ENCODE measurements at places on chromosomes 11 and 22.
A peak's percentile ranks its signal among the peaks of the same experiment; 100 is the strongest.

GRCh38 chr11:28903716-28904115 lies 795.5 kb downstream of the METTL15 start:
- peak; percentile 5 for DNase-seq

DNA sequence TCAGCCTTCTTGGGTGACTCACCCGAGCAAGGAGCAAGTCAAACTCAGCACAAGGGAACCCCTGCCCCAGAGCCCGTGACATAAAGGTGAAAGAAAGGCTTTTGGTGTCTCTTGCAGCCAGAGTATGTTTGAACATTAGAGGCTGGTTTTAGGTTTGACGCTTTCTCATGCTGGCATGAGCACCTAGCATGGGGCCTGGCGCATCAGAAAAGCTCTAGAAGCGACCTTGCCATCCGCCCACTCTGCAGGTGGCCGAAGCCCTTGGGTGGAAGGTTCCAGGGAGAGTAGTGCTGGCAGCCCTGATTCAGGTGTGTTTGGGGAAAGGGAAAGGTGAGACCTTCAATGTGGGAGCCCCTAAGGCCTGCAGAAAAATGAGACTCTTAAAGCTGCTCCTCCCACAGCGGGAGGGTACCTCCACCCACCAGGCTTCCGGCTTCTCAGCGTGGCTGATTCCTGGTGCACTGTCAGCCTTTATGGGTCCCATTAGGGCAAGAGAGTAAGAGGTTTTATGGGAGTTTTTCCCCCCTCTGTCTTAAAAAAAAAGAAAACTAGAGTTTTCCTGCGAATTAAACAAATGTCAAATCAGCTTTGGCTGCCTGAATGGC lies 88.4 kb downstream of the GRIK4 start:
- DNase-seq, result no peak

GRCh38 chr11:28559492-28559891 lies 451.3 kb downstream of the METTL15 start:
- peak; percentile 43 for DNase-seq

- no peak for DNase-seq
Measured at GRCh38 chr11:44088377-44088776, 7.1 kb upstream of the EXT2 start.

DNA sequence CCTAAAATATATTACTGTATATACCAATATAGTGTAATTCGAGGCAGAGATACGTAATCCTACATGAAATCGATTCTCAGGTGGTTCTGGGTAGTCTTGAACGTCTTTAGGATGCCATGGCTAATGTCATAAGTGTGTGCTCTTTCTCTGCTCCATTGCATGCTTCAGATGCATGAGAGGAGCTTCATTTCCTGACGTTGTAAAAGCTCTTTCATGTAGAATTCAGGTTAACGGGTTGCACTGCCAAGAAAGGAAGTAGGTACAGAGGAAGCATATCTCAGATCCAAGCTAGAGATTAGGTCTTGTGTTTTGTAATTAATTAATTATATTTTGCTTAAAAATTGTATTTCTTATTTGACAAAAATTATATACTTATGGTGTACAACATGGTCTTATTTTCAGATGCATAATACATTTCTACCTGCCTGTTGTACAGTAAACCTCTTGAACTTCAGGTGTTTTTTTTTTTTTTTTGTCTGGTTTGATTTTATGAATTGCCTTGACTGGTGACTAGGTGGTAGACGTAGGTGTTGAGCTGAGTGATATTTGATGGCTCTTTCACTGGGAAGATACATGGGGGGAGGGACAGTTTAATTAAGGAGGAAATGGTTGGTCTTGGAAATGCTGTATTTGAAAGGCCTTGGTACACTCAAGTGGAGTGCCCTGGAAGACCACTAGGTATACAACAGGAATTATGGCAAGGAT lies 9.3 kb downstream of the NUP50 start:
- DNase-seq, result no peak

DNA sequence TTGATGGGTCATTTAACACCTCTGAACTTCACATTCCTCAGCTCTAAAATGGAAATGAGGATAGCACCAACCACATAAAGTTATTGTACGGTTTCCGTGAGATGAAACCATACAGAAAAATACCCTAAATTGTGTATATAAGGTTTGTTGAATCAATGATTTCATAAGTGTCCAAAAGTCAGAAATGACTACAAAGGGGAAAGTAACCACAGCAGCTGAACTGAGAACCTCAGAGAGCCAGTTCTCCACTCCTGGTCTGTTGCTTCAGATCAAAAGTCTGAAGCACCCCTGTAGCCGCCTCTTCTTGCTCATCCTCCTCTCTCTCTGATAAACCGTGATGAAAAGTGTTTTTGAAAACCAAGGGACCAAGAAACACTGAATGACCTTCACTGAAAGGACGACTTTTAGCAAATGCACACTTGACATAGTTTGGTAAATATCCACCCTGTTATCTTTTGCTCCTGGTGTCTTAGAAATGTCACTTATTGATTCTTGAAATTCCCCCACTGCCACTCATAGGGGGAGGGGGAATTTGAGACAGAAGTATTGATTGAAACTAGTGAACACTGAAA lies 194.5 kb downstream of the NAV2 start:
- no peak for DNase-seq

- no peak for DNase-seq
Measured at GRCh38 chr22:45906946-45907345, 70.0 kb downstream of the WNT7B start.

DNA sequence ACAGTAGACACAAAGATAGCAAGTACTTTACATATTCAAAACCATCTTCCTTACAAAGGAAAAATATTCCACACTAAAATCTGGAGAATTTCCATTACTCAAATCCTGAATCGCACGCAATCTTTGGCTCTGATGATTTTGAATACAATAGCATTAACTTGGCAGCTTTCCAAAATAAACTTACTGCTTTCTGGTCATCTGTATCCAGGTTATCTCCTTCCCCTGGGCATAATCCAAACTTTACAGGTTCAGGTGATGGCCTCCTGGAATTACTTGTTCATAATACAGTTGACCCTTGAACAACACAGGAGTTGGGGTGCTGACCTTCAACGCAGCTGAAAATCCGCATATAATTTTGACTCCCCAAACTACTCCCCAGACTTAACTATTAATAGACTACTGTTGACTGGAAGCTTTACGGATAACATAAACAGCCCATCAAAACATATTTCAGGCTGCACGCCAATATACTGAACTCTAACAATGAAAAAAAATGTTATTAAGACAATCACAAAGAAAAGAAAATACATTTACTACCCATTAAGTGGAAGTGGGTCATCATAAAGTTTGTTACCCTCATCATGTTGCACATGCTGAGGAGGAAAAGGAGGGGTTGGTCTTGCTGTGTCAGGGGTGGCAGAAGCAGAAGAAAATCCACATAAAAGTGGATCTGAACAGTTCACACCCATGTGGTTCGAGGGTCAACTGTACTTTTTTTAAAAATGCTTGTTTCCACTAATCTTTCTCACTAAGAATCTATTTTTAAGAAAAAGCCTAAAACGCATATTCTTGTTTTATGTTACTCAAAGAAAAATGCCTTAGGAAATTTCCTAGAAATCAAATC lies 6.5 kb downstream of the MTMR2 start:
- DNase-seq, result no peak

DNA sequence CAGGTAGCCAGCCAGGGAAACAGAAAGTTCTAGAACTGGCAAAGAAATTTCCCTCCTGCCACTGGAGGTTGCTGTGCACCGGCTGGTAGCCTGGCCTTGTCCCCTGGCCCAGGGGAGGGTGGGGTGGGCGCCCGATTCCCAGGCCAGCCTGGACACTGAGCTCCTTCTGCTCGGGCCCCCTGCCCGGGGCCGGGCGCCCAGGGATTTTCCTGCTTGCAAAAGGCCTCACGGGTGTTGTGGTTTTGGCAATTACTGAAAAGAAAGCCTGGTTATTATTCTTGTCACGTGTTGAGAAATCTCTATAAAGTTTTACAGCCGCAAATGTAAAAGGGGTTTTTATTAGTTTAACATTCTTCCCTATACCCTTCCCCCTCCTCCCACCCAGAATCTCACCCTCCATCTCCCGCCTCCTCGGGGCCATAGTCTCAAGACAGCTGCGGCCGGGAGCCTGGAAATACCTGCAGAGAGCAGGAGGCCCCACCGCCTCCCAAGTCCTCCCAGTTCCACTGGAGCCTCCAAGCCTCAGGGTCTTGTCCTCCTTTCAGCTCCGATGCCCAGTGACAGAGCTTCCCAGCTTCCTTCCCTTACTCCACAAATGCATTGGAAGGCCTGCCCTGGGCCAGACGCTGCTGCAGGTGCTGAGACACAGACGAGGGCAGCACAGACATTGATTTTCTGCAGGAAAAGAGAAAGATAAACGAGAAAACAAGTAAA lies 1515.6 kb downstream of the TBC1D22A start:
- DNase-seq, result no peak

GRCh38 chr22:47369431-47370015 lies 607.1 kb downstream of the TBC1D22A start:
- no peak for DNase-seq

GRCh38 chr11:80960381-80961029 lies 1519.7 kb upstream of the TENM4 start:
- no peak for DNase-seq

- peak; percentile 60 for DNase-seq
Measured at GRCh38 chr11:119518746-119519730, 96.1 kb upstream of the THY1 start.

GRCh38 chr22:50548921-50549790 lies 3.5 kb downstream of the KLHDC7B start:
- no peak for DNase-seq

GRCh38 chr11:63768237-63769041 lies at the start of gene ZFTA:
Gene ZFTA, minus strand, starts transcription at chr11:63768775. Its CDS starts 153 bp downstream, at chr11:63768622.
- peak; percentile 34 for DNase-seq

GRCh38 chr22:31278626-31279326 lies 13.5 kb downstream of the PIK3IP1 start:
- no peak for DNase-seq

- no peak for DNase-seq
Measured at GRCh38 chr22:38131399-38131798, 20.9 kb upstream of the BAIAP2L2 start.

GRCh38 chr22:24413271-24413670 lies 14.1 kb upstream of the ADORA2A start:
- no peak for DNase-seq

DNA sequence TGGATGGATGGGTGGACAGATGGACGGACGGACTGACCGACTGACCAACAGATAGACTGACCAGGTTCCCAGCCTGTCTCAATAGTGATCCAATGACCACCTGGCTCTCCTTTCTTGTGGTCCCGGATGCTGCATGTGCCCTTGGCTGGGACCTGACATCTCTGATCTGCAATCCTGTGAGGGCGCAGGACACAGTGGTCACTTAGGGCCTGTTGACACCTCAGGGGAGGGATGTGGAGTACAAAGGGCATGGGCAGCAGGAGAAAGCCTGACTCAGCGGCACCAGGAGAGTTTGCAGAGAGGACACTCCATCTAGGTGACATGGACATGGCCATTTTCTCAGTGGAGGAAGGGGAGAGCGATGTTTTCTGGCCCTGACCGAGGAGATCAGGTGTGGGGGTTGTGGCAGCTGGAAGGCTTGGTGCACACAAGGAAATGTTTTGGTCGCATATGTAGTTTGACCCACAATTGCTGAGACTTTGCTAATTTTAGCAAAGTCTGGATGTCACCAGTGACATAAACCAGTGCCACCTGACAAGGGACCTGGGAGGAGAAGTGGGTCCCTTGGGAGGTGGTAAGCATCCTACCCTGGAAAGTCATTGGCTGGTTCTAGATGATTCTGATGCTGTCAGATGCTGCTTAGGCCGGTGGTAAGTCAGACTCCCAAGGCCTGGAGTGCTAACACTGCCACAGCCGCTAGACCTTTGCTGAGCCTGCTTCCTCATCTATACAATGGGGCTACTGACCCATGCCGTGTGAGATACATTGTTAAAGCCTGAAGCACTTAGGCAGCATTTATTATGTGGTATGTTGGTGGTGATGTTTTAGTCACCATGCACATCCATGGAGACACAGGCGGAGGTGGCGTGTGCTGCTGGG lies 50.7 kb downstream of the CD82 start:
- DNase-seq, result no peak

- DNase-seq, result no peak
Measured at GRCh38 chr11:82906931-82907330, 5.4 kb downstream of the DDIAS start.

DNA sequence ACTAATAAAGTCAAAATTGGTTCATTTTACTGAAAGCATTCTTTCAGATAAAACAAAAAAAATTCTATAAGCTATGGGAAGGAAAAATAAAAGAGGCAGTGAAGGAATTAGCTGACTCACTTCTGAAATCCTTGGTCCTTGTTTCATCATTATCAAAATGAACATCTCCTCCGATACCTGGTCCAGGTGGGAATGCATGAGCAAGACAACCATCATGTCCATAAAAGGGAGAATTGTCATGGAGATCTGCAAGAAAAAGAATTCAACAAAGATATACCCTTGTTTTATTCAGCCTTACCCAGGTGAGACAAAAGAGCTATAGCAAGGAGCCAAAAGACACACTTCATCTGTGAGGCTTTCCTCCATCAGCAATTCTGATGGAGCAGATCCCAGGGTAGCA lies 27.2 kb downstream of the MMP10 start:
- DNase-seq, result no peak

DNA sequence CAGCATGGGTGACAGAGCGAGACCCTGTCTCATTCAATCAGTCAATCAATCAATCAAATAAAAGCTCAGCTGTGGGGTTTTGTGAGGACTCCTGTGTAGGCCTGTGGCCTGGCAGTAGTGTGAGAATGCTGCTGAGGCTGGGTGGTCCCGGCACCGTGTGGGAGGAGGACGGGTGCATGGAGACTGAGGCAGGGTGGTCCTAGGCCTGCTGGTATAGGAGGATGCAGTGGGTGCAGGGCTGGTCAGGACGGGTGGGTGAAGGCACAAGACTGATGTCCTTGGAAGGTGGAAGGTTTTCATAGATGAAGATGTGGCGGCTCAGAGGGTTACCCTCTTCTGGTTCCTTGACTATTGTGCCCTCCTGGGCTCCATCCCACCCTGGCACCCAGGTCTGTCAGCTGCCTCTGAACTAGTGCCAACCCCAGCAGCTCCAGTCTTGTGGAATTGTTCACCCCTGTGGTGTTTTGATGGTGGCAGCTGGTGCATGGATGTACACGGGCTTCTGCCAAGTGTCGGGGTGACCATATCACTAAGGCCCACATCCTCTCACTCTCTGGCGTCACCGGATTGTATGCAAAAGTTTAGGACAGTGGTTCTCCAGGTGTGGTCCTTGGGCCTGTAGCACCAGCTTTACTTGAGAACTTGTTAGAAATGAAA lies 23.7 kb downstream of the TANGO2 start:
- no peak for DNase-seq

DNA sequence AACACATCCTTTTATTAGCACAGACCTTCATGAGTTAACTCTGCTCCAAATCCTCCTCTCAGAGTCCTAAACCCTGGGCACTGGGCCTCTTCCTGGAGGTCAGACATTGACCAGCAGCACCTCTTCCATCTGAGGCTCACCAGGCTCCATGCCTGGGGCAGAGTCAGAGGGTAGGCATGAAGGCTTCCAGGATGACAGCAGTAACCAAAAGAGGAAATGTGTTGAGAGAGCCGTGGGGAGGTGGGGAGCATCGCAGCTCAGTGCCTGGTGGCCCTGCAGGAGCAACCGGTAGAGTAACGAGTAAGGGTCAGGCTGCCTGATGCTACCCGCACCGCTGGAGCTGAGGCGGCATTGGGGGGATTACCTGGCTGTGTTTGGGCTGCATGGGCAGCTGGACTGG lies 9.4 kb upstream of the NAV2 start:
- no peak for DNase-seq

- no peak for DNase-seq
Measured at GRCh38 chr11:10622957-10623791, 54.7 kb upstream of the LYVE1 start.

GRCh38 chr11:124935548-124936514 lies at the start of gene HEPACAM:
Gene HEPACAM, minus strand, starts transcription at chr11:124936047. Its CDS starts 41 bp downstream, at chr11:124936006.
- DNase-seq, result no peak

- DNase-seq, result no peak
Measured at GRCh38 chr11:79834015-79834414, 393.2 kb upstream of the TENM4 start.

Measured in fibroblast of mammary gland (primary cell).